ENCODE measurements at places on chromosomes 3 and 15.

- no peak for DNase-seq
Measured at GRCh38 chr3:151477591-151478334, 16.9 kb upstream of the IGSF10 start.

- no peak for DNase-seq
Measured at GRCh38 chr3:18087988-18088387, 337.2 kb downstream of the SATB1 start.

GRCh38 chr15:32824777-32825176 is 107.0 kb downstream of the GREM1 start:
- no peak for DNase-seq

GRCh38 chr15:92343924-92344643 is 49.6 kb upstream of the ST8SIA2 start:
- no peak for DNase-seq

DNA sequence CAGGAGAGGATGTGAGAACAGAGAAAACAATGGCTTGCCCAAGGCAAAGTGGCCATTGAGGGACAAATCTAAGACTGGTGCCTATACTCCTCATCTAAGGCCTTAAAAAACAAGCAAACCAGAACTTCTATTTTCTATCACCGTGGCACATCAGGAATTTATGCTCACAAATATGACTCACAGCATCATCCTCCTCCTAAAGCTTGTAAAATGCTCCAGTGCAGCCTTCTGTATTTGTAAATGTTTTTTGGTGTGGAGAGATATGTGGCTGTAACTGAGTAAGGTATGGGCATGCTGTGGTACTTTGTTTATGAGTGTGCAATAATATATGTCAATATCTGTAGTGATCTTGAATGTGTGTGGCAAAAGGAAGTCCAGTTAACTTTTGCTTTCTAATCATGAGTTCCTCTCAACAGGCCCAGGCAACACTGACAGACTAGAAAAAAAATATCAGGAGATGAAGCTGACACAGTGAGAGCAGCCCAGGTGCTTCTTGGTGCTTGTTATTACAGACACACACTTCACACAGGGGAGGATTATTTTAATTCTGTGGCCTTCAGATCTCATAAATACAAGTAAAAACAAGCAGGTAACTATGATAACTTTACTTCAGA is 60.3 kb downstream of the CTNNB1 start:
- DNase-seq = no peak

DNA sequence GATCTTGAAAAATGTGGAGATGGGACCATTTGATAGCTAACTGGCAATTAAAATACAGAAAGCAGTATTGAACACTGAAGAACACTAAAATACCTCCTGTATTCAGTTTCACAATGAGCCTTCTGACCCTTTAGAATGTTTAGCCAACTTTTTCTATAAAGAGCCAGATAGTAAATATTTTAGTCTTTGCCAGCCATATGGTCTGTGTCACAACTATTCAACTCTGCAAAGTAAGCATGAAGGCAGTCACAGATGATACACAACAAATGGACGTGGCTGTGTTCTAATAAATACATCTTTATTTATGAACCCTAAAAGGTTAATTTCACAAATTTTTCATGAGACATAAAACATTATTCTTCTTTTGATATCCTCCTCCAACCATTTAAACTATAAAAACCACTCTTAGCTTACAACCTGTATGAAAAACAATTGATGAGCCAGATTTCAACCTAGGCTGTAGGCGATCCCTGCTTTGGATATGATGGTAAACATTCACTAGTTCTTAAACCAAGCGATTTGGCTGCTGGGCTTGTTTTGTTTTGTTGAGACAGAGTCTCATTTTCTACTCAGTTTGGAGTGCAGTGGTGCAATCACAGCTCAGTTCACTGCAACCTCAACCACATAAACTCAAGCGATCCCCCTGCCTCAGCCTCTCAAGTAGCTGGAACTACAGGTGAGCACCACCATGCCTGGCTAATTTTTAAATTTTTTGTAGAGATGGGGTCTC is 13.6 kb upstream of the CSPG5 start:
- no peak for DNase-seq

DNA sequence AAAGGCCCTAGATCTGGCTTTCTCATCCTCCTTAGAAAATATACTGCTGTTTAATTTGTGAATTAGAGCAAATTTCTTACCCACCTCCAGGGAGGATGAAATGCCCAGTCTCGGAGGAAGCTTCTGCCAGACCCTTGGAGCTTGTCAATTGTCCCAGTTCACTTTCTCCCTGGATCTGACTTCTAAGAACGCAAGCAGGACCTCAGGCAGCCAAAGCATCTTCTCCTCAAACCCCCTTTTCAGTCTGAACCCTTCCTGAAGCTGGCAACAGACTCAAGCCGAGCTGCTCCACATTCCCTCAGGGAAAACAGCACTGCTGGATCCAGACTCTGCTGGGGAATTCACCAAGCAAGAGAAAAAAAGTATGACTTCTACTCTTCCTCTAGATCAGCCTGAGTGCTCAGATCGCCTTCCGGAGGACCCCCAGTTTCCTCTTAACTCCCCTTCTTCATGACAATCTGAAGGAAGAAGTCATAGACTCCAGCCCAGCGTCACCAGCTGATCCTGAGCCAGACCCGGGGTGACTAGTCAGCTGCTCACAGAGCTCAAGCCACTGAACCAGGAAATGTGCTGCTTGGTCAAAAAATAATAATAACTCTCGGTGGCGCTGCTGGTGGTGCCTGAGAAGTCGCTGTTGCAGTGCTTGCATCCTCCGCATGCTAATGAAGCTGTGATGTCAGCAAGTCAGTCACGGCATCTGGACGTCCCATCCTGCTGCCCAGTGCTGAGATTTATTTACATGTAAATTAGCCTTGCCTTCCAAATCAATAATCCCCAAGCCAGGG is at the start of gene PRICKLE2:
Gene PRICKLE2, minus strand, starts transcription at position 641 of the 785 bp plus-strand sequence. CDS start 26,539 bp downstream, outside the sequence.
- no peak for DNase-seq

DNA sequence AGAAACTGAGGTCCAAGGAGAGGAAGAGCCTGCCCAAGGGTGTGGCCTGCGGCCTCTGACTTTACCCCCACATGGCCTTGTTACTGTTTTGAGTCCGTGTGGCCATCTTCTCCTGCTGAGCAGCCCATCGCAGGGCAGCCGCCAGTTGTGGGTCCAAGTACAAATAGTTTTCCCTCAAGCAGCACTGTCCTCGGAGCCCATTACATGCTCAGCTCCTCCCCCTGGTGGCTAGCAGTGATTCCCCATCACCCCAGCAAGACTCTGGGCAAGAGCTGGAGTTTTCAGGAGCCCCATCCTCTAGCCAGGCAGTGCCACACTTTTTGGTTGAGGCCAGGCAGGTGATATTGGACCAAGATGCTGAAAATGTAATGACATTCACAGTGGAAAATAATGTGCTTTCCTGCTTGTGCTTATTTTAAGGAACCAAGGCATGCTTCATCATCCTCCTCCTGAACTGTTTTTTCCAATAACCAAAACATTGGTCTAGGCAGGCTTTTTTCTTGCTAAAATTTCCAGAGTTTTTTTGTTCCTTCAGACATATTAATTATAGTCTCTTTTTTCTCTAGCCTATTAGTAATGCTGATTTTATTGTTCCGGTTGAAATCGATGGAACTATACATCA is 23.2 kb upstream of the VILL start:
- peak; percentile 36 for DNase-seq

GRCh38 chr3:484341-484740 is 287.8 kb downstream of the CHL1 start:
- no peak for DNase-seq

Data from effector memory CD8-positive, alpha-beta T cell (primary cell).